ENCODE measurements at places on chromosomes 7 and 10. TPM values are rescaled to one million over a fixed set of nuclear protein-coding genes. Genes with fewer than 3 reads are reported as not detected.
A peak's percentile ranks its signal among the peaks of the same experiment; 100 is the strongest.

RBM20 gene
- total RNA-seq: 0.02 TPM

DNA sequence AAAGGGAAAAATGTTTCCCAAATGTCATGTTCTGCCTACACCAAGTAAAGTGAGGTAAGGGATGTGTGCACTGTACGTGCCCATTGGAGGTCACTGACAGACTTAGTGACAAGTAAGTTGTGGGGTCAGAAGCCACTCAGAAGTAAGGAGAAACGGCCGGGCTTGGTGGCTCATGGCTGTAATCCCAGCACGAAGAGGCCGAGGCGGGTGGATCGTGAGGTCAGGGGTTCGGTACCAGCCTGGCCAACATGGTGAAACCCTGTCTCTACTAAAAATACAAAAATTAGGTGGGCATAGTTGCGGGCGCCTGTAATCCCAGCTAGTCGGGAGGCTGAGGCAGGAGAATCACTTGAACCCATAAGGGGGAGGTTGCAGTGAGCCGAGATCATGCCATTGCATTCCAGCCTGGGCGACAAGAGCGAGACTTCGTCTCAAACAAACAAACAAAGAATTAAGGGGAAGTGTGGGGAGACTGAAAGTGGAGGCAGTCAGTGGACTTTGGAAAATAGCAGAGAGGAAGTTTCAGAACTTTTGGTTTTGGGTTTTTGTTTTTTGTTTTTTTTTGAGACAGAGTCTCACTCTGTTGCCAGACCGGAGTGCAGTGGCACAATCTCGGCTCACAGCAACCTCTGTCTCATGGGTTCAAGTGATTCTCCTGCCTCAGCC is 114.8 kb downstream of the WDFY4 start:
- DNase-seq: no peak

GRCh38 chr7:131602304-131602993 is 46.0 kb upstream of the PODXL start:
- DNase-seq: peak; percentile 78

EGFR gene
- 28.7 TPM for total RNA-seq

- DNase-seq: no peak
Observed at GRCh38 chr10:118901906-118902305, 127.6 kb upstream of the NANOS1 start.

HNRNPA2B1 gene
- total RNA-seq: 183 TPM

- DNase-seq: peak; percentile 75
Observed at GRCh38 chr7:40753455-40753854, 618.6 kb downstream of the SUGCT start.

GRCh38 chr10:19119191-19119590 is 70.6 kb downstream of the MALRD1 start:
- peak; percentile 3 for DNase-seq

DNA sequence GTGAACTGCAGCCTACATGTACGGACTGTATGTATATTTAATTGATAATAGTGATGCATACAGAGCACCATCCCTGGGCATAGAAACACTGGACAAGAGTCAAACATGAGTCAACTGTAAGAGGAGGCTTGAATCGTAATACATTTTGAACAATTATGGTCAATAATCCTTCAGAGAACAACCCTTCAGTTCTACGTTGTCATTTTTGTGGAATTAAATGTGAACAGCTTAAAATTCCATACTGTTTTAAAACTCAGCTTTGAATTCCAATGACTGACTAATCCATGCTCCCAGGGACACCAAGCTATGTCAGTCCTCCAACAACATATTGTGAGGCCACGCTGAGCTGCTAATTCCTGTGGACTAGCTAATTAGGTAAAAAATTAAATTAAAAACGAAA is 41.5 kb upstream of the KMT2E start:
- peak; percentile 62 for DNase-seq

GSTO1 gene
- 214 TPM for total RNA-seq

C7orf57 gene
- total RNA-seq: 0.62 TPM

LBX1 gene
- total RNA-seq: not detected

DNA sequence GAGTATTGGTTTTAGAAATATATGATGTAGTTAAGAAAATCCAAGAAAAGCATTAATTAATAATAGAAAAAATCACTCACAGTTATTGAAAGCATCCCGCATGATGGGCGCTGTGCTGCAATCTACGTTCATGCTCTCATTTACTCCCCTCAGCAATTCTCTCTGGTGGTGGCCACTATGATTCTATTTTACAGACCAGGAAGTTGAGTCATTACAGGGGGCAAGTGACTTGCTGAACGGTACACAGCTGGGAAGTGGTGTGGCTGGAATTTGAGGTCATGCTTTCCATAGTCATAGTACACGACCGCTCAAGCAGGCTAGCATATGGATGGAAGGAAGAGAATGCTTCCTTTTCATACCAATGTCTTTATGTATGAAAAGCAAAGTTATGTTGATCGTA is 117.4 kb downstream of the TES start:
- DNase-seq: peak; percentile 81

DNA sequence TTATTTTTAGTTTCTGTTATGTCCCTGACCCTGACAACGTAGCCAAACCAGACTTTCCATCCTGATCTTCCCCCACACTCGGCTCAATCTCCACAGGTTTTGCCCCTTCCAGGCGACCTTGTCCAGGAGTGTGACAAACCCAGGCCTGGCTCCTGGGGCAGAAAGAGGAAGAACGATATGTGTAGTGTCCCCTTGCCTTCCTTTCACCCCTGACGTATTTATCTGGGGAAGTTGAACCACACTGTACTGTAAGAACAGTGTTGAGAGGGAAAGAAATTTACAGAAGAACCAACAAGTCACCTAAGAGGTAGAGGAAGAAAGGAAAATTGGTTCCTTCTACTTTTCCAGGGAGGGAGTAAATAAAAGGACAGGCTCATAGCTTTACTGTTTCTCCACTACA is 158.0 kb downstream of the VTI1A start:
- DNase-seq: no peak

DNA sequence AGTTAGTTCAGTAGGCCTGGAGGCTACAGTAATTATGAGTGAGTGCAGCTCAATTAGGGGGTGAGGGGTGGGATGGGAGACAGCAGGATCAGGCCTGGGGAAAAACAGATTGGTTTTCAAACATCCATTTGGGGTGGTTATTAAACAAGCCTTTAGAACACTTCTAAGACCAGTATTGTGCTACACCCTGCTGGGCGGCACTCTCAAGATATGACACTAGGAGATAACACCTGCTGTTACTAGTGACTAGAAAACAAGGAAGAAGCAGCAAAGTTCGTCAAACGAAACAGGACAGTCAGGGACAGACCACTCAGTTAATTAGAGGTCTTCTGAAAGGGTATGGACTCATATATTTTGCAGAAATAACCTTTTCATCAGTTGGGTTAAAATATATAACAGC is 353.6 kb downstream of the PTEN start:
- no peak for DNase-seq

DNA sequence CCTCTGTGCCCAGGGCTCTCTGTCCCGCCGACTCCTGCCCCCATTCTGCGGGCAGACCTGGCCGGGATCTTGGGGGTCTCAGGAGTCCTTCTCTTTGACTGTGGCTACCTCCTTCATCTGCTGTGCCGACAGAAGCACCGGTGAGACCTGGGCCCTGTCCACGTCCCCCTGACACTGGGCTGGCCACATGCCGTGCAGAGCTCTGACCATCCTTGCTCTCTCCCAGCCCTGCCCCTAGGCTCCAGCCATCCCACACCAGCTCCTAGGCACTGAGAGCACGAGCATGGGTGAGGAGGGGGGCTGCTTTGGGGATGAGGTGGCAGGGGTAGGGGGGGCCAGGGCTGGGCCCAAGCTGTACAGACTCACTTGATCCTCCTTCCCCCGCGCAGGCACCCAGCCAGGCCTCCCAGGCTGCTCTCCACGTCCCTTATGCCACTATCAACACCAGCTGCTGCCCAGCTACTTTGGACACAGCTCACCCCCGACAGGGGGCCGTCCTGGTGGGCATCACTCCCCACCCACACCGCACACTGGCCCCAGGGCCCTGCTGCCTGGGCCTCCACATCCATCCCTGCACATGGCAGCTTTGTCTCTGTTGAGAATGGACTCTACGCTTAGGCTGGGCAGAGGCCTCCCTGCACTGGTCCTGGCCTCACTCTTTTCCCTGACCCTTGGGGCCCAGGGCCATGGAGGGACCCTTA is 4.8 kb upstream of the PILRB start:
- DNase-seq: no peak

GRCh38 chr10:11906714-11907113 is 83.6 kb downstream of the PROSER2 start:
- DNase-seq: no peak

- DNase-seq: no peak
Observed at GRCh38 chr10:132816718-132817117, 30.8 kb upstream of the NKX6-2 start.

RAB19 gene
- not detected for total RNA-seq

DNA sequence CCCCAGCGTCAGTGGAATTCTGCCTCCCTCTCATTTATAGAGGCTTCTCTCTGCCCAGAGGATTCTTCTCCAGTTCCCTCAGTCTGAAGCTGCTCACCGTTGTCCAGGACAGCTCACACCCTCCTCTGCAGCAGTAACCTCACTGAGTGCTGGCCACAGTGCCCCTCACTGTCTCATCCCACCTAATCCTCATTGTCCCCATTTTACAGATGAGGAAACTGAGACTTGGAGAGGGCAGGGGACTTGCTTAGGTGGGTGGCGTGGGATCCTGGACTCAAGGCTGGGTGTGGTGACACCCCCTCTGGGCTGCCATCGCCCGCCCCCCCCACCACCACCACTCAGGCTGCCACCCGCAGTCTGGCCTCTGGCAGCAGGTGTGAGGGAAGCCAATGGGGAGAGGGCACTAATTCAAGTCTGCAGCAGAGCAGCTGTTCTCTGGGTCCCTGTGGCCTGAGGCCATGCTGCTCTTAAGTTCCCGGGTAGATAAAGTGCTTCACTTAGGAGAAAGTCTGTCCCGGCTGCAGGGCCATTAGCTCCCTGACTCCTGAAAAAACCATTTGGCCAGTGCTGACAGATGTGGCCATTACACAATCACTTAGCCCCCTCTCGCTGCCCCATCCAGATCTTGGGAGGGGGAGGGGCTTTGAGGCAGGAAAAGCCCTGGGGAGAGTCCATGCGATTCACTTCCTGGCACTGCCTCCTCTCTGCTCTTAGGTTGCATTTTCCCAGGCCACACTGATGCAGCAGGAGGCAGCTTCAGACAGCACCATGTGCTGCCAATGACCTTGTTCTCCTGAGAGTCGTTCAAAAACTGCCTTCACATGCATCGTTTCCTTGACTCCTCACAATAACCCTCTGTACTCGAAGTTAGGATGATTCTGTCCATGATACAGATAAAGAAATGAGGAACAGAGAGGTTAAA is 36.3 kb downstream of the DRGX start:
- peak; percentile 23 for DNase-seq

SND1 gene
- 111 TPM for total RNA-seq

DNA sequence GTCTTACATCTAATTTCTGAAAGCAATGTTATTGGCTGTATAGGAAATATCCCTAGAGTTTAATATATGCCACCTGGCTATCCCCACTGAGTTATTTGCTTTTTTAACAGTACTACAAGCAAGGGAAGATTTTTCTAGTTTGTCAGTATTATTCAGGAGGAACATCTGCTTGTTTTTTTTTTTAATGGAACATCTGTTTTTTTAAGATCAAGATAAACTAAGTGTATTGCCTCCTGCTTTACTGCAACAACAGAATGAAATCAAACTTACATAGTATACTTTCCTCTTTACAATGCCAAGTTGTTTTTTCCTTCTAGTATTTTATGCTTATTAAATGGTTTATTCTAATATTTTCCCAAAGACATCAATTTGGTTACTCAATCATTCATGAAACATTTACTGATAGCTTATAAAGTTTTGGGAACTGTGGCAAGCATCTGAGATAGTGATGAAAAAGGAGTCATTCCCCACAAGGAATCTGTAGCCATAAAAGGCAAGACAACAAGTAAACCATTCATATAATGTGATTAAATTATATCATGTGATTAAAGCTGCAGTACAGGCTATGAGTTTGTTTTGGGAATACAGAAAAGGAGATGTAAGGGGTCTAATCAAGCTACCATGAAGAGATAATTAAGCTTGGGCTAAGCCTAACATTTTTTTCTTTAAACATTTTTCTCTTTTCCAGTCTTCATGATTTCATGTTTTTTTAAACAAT is 17.4 kb downstream of the MTPN start:
- DNase-seq: peak; percentile 23

- DNase-seq: peak; percentile 69
Observed at GRCh38 chr10:112985690-112986543, 35.9 kb downstream of the TCF7L2 start.

- DNase-seq: no peak
Observed at GRCh38 chr10:70060389-70060788, 7.7 kb downstream of the MACROH2A2 start.

FGFR2 gene
- total RNA-seq: 2.1 TPM

GRCh38 chr7:37758501-37759045 is 75.0 kb downstream of the GPR141 start:
- DNase-seq: no peak

PDK4 gene
- total RNA-seq: 1.1 TPM

DNA sequence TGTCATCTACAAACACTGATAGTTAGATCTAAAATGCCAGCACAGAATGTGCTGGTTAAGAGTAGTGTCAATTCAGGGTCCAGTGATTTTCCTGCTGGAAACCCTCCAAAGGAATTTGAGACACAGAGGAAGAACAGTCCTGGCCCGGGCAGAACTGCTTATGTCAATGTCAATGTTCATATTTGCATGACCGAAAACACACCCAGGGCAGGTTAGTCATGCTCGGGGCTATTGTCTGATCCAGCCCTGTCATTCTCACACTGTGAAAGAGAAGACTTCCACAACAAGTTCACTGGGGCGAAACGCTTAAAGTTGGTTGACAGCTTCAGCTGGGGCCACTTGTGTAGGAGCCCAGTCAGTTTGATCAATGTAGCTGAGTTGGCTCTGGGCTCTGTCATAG is 139.3 kb downstream of the C1GALT1 start:
- DNase-seq: peak; percentile 39

GRCh38 chr7:94289071-94289470 is 105.6 kb upstream of the COL1A2 start:
- DNase-seq: peak; percentile 87

DNA sequence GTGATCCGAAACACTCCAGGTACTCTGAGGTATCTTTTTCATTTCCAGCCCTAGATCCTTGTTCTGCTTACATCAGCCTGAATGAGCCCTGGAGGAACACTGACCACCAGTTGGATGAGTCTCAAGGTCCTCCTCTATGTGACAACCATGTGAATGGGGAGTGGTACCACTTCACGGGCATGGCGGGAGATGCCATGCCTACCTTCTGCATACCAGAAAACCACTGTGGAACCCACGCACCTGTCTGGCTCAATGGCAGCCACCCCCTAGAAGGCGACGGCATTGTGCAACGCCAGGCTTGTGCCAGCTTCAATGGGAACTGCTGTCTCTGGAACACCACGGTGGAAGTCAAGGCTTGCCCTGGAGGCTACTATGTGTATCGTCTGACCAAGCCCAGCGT is 5.1 kb downstream of the OIT3 start:
- no peak for DNase-seq

- DNase-seq: peak; percentile 49
Observed at GRCh38 chr7:77799078-77799964, 748 bp downstream of the PHTF2 start.

- peak; percentile 65 for DNase-seq
Observed at GRCh38 chr10:74081192-74081803, 69.3 kb downstream of the AP3M1 start.

GRCh38 chr10:132798403-132798802 is 12.5 kb upstream of the NKX6-2 start:
- no peak for DNase-seq

GRCh38 chr7:37666026-37666799 is 17.4 kb upstream of the GPR141 start:
- no peak for DNase-seq

SLC39A12 gene
- total RNA-seq: not detected

GRCh38 chr10:14126697-14127440 is 203.9 kb downstream of the FRMD4A start:
- peak; percentile 42 for DNase-seq
